Cerebellar cortex (tissue), 1 donor: ENCODE measurements at places on chromosomes 7 and 10.

GRCh38 chr10:88196291-88196690 is 332.9 kb downstream of the PTEN start:
- DNase-seq = no peak

- no peak for DNase-seq
These were observed 3.8 kb downstream of the VPS41 start for GRCh38 chr7:38905056-38905759.

- DNase-seq = no peak
These were observed 624 bp upstream of the CEP55 start for GRCh38 chr10:93495654-93496321.

DNA sequence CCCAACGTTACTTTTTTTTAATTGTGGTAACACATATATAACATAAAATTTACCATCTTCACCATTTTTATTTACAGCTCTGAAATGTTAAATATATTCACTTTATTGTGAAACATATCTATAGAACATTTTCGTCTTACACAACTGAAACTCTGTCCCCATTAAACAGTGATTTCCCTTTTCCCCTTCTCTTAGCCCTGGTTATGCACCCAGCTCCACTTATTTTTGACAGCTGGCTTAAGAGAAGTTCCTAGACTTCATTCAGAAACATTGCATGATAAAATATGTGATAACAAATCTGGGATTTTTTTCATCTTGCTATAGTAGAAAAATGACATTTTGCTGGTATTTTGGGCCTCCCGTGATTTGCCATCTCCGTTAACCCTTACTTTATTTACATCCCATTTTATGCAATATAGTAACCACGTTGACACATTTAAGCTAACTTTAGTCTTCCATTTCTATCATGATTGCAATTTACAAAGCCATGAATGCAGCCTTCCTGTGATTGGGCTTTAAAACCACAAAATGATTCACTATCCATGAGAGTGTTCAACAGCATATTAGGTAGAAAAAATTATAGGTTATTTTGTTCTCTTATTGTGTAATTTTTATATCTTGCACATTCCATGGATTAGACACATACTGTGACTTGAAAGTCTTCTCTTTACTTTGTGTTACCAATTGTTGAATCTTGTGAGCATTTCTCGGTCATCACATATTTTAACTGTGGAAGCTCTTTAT is 139.6 kb downstream of the SND1 start:
- DNase-seq = no peak

DNA sequence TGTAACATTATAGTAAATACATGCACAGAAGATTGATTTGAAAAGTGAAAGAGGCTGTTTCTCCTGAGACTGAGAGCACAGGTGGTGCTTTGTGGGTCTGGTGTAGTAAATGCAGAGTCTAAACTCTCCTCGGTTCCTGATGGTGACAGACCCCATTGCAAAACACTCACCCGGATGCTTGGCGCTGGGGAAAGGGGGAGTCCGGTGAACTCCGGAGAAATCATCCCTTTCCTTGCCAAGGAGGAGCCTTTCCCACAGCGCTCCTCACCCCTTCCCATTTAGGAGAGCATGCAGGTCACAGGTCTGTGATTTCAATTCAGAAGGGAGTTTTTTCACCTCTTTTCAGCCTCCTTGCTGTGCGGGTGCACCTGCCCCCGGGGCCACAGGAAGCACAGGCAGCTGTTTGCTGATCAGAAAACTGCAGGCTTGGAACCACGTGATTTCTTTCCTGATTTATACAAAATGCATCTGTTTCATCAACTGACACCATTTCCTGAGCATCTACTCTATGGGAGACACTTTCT is 75.6 kb upstream of the LYZL2 start:
- DNase-seq = no peak

- no peak for DNase-seq
These were observed 154.9 kb downstream of the ADRA2A start for GRCh38 chr10:111231779-111232178.

DNA sequence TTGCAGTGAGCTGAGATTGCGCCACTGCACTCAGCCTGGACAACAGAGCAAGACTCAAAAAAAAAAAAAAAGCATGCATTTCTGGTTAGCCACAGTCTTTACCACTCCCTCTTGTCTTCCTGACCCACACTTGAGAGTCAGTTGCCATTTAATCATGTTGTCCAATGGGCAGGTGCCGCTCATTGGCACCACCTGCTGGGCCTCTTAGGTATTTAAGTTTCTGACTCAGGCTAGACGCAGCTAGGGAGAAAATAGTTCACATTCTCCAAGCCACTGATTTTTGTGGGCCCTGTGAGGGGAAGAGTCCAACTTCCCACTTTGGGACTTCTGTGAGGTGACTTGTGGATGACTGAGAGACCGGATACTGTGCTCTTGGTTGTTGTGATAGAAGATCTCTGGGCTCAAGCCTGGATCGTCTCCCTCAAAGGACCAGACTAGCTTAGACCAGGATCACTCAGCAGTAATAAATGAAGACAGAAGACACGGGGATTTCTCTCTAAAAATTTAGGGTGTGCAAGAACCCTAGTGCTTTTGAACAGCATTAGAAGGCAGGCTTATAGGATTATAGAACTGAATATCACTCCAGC is 26.8 kb upstream of the SORCS3 start:
- DNase-seq = no peak

DNA sequence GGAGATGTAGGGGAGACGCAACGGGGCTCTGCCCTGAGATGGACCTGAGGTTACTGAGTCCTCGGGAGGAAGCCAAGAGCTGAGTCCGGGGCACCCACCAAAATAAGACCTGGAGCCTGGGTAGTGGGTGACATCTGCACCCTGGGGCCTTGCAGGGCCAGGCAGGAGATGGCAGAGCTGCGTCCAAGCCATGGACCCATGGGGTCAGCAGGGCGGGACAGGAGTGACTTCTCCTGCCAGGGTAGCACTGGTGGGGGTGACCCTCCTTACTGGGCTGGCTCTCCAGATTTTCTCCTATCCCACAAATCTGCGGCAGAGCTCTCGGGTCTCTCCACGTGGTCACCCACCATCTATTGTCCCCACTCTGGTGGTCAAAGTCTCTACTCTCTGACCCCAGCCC is 2.1 kb downstream of the GHRHR start:
- DNase-seq = no peak

DNA sequence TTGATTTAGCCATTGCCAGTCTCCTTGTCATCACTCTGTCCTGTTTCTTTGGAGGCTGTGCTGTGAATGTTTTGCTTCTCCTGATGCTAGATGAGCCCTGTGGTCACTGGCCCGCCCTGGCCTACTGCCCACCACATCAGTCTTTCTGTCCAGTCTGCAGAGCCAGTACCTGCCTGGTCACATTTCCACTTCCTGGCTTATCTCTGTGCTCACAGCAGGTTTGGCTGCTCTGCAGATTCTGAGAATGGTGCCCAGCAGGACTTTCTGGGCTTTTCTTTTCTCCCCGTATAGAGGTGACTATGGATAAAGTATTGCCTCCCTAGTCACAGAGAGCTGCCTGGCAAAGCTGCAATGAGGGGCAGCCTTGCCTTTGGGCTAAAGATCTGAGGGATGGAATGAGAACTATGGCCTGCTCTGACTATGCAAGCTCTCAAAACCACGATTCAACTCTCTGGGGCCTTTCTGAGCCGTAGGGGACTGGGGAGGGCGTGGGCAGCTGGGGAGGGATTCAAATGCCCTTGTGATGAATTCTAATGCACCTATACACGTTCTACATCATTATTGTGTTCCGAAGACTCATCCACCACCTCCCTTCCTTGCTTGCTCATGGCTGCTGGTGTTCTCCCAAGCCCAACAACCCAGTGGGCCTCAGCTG is 410.4 kb upstream of the NPVF start:
- no peak for DNase-seq

- no peak for DNase-seq
These were observed 318.2 kb upstream of the CELF2 start for GRCh38 chr10:10699427-10699826.

GRCh38 chr10:10270126-10271050 is 747.3 kb upstream of the CELF2 start:
- DNase-seq = no peak

DNA sequence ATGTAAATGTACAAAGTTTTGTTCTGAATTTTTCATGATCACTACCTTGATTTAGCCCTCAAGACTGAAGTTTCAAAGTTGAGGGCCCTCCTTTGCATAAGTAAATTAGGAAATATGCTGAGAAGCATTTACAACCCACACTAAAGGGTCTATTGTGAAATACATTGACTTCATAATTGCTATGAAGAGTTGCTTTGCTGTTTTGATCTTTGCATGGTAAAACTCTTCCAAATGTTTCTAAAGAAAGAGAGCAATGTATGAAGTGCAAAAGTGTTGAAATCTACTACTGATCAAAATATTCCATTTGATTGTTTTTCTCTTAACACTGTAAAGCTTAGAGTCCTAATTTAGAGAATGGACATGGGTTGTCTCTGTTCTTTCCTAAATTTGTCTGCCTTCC is 77.2 kb downstream of the C7orf25 start:
- DNase-seq = no peak

DNA sequence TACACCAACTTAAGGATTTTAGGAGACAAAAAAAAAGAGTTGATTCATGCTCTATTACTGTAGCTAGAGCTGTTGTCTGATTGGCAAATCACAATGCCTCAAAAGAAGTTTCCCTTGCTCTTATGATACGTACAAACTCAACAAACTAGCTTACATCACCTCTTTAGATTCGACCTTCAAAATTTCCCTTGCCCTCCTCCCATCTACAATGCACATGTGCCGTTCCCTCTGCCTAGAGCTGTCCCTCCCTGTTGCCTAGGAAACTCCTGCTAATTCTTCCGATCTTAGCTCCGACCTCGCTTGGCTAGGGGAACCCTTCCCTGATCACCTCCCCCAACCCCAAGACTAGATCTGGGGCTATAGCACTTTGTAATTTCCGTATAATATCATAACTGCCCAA is 55.4 kb downstream of the MAP3K8 start:
- no peak for DNase-seq

DNA sequence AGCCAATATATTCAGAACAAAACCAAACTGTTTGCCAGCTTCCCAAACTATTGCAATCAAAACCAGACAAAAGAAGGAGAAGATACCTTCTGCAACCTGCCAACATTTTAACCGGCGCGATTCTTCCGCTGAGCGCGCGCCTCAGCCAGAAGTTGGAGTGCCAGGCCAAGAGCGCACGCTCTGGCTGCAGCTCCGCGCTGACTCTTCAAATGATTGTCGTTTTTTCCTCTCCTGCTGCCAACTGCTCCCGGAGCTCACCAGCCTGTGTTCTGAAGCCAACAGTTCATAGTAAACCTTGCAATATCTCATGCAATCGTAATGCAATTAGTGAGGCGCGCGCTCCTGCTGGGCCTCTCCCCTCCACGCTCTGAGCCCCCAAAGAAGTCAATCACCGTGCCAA is 259.7 kb upstream of the MGMT start:
- no peak for DNase-seq

DNA sequence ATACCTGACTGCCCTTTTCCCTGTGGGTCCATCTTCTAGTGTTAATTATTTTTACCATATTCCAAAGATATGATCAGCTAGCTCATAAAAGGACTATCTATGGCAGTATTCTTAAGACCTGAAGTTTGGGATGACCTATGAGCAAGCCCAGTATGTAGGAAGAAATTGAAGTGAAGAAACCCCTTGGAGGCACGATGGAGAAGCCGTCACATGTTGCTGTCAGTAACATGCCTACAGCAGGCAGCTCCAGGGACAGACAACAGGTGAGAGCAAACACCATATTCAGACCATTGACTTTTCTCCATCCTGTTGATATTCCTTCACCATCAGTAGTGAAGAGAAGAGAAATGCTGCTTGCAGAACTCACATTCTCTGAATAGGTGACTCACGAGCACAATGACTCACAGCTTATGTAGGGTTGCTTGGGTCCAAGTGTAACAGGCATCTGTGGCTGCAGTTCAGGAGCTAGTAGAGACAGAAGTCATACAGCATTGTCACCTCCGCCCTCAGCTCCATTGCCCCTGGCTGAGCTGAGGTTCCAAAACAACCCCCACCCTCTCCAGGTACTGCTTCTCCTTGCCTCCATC is 8.4 kb upstream of the LYZL2 start:
- no peak for DNase-seq

DNA sequence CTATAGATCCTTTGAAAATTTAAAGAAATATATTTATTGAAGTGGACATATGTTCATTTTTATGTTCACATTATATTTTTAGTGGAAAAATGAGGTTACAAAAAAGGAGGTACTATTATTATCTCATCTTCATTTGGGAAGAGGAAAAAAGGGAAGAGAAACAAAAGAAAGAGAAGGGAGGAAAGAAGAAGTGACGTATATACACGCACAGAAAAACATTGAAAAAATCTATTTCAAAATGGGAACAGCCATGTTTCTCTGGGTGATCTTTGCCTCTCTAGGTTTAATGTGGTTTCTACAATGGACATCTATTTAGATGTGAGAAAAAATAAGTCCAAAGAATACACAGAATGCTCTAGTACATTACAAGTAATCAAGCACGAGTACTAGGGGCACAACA is 14.8 kb downstream of the ANK3 start:
- no peak for DNase-seq

DNA sequence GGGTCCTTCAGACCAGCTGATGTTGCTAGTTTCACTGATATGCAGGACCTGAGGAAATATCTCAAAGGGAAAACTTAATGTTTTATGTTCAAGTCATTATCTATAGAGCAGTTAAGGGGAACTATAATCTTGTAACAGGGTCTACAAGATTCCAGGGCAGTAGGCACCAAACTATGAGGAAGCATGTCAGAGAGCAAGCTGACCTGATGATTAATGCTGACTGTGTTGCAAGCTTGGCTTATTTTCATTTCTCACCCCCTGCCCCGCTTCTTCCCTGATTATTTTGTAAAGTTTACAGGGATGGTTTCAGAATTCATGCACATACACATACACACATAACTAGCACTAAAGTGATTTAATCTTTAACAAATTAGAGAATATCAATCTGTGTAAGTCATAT is 84.3 kb upstream of the CACNA2D1 start:
- DNase-seq = no peak

- DNase-seq = no peak
These were observed 210.9 kb downstream of the INHBA start for GRCh38 chr7:41491883-41492471.

GRCh38 chr7:91551377-91552175 is 287.3 kb downstream of the FZD1 start:
- no peak for DNase-seq

DNA sequence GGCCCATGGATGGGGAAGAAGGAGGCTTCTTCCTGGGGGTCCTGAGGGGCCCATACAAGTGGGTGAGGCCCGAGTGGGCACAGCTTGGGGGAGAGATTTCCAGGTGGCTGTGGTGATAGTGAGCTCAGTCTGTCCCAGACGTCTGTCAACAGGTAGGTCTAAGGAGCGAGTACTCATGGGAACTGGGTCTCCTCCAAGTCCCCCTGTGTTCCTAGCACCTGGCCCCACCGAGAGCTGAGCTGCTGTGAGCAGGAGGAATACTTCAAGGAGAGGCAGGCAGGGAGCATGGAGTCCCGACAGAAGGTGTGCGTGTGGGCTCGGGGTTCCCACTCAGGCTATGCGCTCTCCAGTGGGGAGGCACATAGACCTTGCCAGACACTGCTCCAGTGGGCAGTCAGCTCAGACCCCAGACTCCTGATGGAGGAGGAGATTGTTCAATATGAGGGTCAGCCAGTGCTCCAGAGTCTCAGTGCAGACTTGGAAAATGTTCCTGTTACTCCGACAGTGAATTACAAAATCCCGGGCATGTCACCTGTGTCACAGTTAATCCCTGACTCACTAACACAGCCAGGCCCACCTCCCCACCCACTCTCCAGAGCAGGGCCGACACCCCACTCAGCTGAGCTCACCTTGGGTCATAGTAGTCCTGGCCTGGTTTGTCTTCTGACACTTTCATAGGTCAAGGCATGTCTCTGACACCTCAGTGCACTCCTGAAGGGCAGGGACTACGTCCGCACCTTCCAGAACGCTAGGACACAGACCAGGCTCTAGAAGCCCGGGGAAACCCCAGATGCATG is 28.2 kb upstream of the C10orf53 start:
- no peak for DNase-seq
